Pancreas (tissue), 10 donors: ENCODE measurements at places on chromosomes 2 and 18. TPM values are rescaled to one million over a fixed set of nuclear protein-coding genes. Genes with fewer than 3 reads are reported as not detected.
A peak's percentile ranks its signal among the peaks of the same experiment; 100 is the strongest.

Gene GPR155
- 10.9 TPM for total RNA-seq

Gene TMEM247
- total RNA-seq: not detected

Gene MBD1
- total RNA-seq: 33.9 TPM

Gene PSTPIP2
- 8.5 TPM for total RNA-seq

- H3K36me3 ChIP-seq: no peaks in the 10 kb centered on the region
- peak overlapping the region; percentile 9 for H3K27ac ChIP-seq
- no peaks in the 10 kb centered on the region for H3K4me1 ChIP-seq
- H3K4me3 ChIP-seq: no peak overlapping the region
- no peak for DNase-seq
- H3K27me3 ChIP-seq: no peaks in the 10 kb centered on the region
These were observed 128.8 kb upstream of the TRIB2 start for GRCh38 chr2:12587729-12588522.

- no peak for DNase-seq
- no peak overlapping the region for H3K27ac ChIP-seq
- H3K4me3 ChIP-seq: no peak overlapping the region
- H3K27me3 ChIP-seq: no peaks in the 10 kb centered on the region
- no peaks in the 10 kb centered on the region for H3K36me3 ChIP-seq
These were observed 385.8 kb downstream of the TRIB2 start for GRCh38 chr2:13102397-13103063.

DNA sequence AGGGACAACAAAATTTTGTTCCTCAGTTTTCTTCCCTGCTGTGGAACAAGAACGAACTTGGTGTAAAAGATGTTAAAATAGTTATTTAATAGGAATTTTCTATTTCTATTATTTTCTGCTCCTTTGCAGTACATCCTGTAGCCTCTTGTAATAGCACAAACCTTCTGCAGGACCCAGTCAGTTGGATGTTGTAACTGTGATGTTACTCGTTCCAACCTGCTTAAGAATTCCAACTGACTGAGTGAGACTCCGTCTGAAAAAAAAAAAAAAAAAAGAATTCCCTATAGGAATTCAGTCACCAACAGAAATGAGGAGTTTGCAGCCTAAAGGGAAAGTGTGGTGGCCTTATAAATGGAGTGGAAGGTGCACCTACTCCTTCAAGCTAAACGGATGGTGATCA, 46.4 kb upstream of the CDH20 start:
- DNase-seq: no peak
- no peaks in the 10 kb centered on the region for H3K36me3 ChIP-seq
- H3K4me3 ChIP-seq: no peak overlapping the region
- H3K27ac ChIP-seq: no peak overlapping the region
- no peaks in the 10 kb centered on the region for H3K27me3 ChIP-seq

DNA sequence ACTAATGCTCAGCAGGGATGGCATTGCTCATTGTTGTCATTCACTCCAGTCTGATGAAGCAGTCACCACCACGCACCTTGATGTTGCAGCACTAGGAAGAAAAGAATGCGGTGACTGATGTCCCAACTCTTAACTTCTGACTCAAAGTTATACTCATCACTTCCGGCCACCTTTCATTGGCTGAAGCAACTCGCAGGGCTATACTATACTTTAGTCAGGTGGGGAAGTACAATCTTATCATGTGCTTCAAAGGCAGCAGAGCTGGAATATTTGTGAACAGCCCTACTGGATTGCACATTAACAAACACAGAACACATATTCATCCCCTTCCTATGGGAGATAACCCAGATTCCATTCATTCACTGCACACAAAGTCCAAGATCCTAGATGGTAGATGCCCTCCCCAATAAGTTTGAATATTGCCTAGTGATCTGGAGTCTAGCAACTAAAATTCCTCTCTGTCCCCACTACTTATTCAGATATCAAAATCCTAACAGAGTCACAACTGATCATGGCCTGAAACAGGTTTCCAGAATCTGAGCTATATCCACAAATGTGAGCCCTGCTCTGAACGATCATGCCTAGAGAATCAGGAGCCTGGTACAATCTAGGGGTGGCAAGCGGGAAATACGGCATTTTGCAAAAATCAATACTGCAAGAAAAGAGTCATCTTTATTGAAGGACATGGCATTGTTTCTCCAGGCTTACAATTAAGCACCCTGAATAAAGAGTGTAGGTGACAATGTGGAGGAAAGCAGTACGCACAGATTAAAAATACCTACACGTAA, 3.4 kb upstream of the SPATS2L start:
- no peaks in the 10 kb centered on the region for H3K36me3 ChIP-seq
- H3K4me1 ChIP-seq: no peaks in the 10 kb centered on the region
- H3K27ac ChIP-seq: no peak overlapping the region
- DNase-seq: no peak
- no peaks in the 10 kb centered on the region for H3K27me3 ChIP-seq

DNA sequence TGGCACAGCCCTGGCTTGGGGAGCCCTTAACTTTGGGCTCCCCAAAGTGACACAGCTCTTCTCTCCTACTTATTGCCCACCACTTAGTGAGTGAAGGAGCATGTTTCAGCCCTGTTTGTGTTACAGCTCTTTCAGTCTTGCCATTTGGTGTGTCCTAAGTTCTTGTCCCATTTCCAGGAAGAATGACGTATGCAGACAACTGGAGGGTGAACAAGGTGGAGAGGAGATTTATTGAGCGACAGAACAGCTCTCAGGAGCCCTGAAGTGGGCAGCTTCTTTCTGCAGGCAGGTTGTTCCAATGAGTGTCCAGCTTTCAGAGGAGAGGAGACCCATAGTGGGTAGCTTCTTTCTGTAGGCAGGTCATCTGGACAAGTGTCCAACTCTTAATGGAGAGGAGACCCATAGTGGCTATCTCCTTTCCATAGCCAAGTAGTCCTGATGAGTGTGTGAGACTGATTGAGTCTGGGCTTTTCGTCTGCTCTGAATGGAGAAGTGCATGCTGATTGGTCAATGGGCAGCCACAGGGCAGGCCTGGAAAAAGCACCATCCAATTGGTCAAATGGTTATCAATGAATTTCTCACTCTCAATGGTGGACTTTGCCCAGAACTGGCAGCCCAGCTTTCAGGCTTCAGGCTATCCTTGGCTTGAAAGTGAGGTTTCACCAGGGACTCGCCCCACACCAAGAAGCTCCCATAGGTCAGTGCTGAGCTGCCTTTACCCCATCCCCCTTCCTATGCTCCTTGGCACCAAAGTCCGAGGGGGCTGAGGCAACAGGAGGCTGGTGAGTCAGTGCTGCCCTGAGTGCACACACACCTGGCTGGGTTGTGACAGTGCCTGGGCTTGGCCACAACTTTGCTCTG, 688.2 kb downstream of the NYAP2 start:
- DNase-seq: peak; percentile 38
- H3K27me3 ChIP-seq: no peaks in the 10 kb centered on the region
- H3K4me1 ChIP-seq: no peaks in the 10 kb centered on the region
